ENCODE measurements at places on chromosomes 2 and 18.

GRCh38 chr2:11553661-11554398 is 20.0 kb downstream of the GREB1 start:
- no peak for DNase-seq

- no peak for DNase-seq
Measured at GRCh38 chr2:76825140-76825970, 696.8 kb downstream of the LRRTM4 start.

DNA sequence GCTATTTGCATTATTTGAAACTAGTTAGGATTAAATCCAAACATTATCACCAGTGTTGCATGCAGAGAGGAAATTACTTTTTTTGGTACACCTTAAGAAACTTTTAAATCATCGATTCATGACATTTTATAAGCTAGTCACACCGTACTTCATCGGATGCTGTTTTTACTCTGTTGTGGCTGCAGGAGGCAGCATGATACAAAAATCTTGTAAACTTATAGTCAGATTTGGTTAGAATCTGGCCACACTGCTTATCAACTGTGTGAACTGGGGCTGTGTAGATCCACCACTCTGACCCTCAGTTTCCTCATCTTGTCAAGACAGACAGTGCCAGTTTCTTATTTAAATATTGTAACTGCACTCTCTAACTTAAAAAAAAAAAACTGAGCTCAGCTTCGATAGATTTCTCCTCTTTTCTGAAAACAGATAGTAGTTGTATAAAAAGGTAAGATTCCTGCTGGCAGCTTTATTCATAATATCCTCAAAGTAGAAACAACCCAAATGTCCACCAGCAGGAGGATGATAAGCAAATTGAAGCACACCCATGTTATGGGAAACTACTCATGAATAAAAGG is 77.8 kb downstream of the RAPGEF4 start:
- no peak for DNase-seq

DNA sequence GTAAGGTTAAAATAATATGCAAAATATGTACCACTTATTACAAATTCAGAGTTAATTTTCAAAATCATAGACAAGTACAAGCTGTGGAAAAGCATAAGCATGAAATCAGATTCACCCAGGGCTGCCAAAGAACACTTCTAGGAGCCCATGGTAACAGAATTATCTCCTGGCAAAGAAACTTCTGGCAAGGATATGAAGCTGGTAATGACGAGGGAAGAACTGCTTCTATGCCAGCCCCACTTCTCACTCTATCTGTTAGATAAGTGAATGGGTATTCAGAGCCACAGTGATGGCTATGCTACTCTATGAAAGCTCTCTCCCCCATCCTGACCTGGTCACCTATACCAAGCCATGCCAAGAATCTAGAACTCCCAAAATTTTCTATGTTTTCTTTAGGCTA is 36.9 kb upstream of the PDE1A start:
- DNase-seq, result no peak

GRCh38 chr18:78240627-78241252 is 738.9 kb upstream of the SALL3 start:
- DNase-seq, result no peak

- DNase-seq, result no peak
Measured at GRCh38 chr2:70089220-70089982, 2.1 kb downstream of the PCBP1 start.

DNA sequence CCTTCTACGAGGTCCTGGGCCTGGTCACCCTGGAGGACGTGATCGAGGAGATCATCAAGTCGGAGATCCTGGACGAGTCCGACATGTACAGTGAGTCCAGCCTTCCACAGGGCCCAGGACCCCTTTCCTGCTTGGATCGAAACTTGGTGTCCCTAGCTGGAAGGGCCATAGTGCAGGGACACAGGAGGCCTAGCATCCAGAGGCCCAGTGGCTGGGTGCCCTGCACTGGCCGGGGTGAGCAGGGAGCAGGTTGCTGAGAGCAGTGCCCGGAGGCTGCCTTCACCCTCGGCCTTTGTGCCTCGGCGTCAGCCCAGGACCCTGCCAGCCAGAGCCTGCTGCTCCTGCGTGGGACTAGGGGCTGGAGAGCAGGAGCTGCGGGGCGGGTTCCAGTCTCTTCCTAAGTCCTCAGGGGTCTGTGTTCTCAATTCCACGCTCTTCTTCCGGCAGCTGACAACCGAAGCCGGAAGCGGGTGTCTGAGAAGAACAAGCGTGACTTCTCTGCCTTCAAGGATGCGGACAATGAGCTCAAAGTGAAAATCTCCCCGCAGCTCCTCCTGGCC is 18.9 kb upstream of the CNNM3 start:
- DNase-seq, result no peak

- DNase-seq, result no peak
Measured at GRCh38 chr18:26563024-26563423, 14.7 kb upstream of the KCTD1 start.

DNA sequence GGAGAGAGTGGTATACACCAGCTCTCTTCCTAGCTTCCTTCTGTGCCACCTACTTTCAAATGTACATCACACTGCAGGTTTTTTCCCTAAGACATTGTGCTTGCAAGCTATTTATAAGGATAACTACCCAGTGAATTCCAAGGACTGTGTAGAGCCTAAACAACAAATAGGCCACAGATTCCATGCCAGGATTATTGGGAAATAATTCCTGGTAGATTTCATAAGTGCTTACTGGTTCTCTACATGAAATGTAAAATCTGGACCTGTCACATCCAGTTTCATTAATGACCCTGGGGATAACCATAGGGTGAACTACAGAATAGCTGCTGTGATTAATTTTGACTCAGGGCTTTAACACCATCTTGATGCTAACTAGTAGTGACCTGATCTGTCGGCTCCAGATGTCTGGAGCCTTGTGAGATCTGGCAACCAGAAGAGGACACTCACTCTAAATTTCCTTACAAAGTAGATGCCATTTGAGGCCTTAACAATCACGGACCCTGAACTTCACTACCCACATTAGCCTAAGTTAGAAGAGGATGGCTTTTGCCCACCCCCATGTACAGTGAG is 34.3 kb upstream of the LGALSL start:
- no peak for DNase-seq

- no peak for DNase-seq
Measured at GRCh38 chr18:32930695-32931301, 158.0 kb upstream of the KLHL14 start.

DNA sequence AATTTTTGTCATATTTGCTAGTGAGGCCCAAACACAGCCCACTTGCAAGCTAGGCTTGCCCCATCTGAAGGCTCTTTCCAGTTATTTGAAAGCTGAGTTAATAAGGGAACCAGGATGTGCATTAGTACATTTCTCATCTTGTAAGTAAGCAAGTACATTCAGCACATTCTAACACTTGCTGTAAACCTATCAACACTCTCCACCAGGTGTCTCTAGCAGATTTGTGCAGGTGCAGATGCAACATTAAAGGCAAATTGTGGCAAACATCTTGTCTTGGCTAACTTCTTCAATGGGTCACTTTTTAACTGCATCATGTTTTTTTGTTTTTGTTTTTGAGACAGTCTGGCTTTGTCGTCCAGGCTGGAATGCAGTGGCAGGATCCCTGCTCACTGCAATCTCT is 25.3 kb upstream of the MFSD6 start:
- DNase-seq, result no peak

- no peak for DNase-seq
Measured at GRCh38 chr2:88959480-88960204, 268.2 kb downstream of the RPIA start.

DNA sequence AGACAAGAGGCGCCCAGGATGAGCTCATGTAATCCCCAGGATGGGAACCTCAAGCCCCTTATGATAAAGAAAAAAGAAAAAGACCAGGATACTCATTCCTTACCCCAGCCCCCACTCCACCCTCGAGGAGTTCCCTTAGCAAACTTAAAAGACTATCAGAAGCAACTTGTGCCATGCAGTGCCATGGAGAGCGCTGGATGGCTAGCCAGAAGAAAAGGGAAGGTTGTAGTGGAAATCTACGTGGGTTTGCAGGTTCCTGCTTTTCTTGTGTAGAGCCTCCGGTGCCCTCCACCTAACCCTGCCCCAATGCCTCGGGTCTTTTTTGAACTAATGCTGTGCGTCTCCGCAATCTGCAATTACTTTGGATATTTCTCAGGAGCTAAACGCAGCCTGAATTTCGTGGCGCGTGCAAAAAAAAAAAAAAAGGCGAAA is 16.2 kb upstream of the BCL11A start:
- no peak for DNase-seq

GRCh38 chr2:58039170-58039611 is 7.4 kb upstream of the VRK2 start:
- DNase-seq, result no peak

DNA sequence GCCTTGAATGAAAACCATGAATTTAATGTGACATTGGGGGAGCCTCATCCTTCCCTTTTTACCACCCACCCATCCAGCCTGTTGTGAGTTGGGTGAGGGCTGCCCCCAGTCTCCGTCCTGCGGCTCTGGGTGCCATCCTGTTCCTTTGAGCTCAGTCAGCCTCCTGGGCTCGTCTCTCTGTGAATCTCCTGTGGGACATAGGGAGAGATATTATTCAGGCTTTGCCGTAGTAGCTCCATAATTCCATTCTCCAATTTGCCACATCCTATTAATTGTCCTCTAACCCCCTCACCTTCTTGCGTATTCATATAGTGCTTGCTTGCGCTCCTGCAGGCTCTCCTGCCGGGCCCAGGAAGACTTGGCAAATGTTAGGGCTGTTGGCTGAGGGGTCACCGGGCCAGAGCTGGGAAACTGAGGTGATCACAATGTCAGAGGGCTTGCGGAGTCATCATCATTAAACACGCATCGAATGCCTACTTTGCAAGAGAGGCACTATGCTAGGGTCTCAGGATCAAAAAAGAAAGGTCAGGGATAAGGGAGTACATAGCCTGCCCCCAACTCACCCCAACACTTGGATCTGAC is 709 bp upstream of the DQX1 start:
- DNase-seq, result no peak

DNA sequence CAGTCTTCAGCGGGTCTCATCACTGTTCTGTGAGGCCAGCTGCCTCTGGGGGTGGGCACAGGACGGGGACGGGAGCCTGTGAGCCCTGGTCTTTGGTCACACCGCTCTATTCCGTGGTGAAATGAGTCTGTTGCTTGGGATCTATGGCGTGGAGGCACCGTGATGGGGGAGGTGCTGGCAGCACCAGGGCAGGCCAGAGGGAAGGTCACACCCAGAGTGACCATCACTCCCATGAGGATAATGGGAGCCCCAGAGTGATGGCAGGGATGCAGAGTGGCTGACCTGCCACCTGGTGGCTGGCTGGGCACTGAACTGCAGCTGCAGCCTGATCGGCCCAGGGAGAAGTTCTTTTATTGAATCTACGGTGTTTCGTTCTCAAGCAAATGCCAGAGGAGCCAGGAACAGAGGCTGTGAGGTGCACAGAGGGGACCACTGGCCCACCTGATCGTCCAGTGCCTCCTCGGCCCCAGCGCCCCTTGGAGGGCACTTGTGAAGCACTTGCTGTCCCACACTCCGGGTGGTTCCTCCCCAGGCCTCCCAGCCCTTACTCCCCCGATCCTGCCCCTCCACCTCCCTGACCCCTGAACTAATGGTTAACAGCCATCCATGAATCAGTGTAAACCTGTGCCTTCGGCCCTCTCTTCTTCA is 17.9 kb downstream of the KCNIP3 start:
- peak; percentile 33 for DNase-seq

GRCh38 chr2:51231071-51231470 is 199.1 kb upstream of the NRXN1 start:
- DNase-seq, result no peak

DNA sequence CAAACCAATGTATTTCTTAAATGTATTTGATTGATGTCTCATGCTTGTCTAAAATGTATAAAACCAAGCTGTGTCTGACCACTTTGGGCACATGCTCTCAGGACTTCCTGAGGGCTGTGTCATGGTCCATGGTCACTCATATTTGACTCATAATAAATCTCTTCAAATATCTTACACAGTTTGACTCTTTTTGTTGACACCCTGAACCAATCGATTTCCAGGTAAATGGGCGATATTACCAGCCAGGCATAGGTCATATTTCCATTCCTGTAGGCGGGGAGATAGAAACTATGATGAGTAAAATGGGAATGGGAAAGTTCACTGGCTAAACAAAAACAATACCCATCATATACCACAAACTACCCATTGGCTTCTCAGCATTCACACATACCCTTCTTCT is 9.3 kb upstream of the TRAPPC8 start:
- DNase-seq, result no peak

DNA sequence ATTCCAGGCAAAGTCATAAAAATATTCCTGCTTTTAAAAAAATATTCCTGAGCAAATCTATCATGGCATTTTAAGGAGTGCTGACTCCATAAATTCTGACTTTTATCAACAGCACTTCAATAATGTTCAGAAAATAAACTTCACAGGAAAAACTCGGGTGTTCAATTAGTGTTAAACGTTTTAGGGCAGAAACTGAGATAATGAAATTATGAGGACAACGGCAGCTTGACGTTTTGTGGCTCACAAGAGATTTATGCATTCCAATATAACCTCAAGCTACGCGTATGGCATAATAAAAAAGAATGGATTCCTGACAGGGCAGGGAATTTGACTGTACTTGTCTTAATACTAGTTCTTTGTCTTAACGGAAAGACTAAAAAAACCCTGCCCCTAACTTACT is 133.2 kb downstream of the ICOS start:
- no peak for DNase-seq

DNA sequence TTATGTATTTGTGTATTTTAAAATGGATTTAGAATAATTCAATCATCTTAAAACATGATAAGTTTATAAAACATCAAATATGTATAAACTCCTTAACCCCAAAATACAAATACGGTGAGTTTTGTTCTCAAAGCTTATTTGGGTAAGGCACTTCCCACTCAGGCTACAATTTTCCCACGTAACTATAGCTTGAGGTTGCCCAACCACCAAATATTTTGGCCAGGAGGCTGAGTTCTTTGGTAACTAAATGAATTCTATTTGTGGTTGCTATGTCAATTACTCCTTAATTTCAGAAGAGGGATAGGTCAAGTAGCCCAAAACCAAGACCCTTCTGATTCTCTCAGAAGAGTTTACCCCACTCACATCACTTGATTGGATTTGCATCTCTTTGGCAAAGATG is 70.4 kb downstream of the MYL12B start:
- no peak for DNase-seq

DNA sequence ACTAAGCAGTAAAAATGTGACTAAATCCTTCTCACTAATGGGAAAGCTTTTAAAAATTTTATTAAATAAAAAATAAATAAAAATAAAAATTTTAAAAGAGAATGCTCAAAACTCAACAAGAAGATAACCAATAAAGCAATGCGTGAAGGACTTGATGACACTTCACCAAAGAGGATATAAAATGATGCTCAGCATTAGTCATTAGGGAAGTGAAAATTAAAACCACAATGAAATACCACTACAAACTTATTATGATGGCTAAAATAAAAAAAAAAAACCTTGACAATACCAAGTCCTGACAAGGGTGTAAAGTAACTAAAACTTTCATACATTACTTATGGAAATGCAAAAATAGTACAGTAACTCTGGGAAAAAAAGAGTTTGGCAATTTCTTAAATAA is 3.3 kb upstream of the WDR75 start:
- no peak for DNase-seq

- no peak for DNase-seq
Measured at GRCh38 chr2:149218497-149218896, 111.9 kb upstream of the LYPD6 start.

- no peak for DNase-seq
Measured at GRCh38 chr18:49645196-49645595, 83.3 kb downstream of the LIPG start.

- DNase-seq, result no peak
Measured at GRCh38 chr2:60445684-60446179, 107.7 kb downstream of the BCL11A start.

- no peak for DNase-seq
Measured at GRCh38 chr18:79982736-79983135, 5.6 kb downstream of the TXNL4A start.

All from neural crest cell (in vitro differentiated cells).